ENCODE measurements at places on chromosomes 4 and X. TPM values are rescaled to one million over a fixed set of nuclear protein-coding genes. Genes with fewer than 3 reads are reported as not detected.
A peak's percentile ranks its signal among the peaks of the same experiment; 100 is the strongest.

LUZP4 gene
- not detected for total RNA-seq

TEX11 gene
- not detected for total RNA-seq

RAI2 gene
- 4.1 TPM for total RNA-seq

EMD gene
- total RNA-seq: 38.5 TPM

KANTR gene
- 6.7 TPM for total RNA-seq

- DNase-seq: no peak
These were observed 269.4 kb downstream of the DCTD start for GRCh38 chr4:182647646-182648300.

DNA sequence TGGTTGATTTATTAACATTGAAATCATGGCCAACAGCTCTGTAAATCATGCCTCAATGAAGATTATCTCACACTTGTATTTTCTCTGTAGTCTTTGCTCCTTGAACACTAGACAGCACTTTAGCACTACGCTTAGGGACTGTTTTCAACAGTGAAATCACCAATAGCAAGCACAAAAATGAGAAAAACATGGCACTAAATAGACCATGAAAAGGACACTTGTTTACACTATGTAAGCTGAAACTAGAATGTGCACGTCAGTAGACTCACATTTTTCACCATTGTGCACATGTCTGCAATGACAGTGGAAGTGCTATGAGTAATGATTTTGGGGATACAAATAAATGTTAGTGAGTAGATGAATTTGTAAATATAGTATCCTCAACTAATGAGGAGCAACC is 3.1 kb downstream of the BMP2K start:
- peak; percentile 21 for DNase-seq

DNA sequence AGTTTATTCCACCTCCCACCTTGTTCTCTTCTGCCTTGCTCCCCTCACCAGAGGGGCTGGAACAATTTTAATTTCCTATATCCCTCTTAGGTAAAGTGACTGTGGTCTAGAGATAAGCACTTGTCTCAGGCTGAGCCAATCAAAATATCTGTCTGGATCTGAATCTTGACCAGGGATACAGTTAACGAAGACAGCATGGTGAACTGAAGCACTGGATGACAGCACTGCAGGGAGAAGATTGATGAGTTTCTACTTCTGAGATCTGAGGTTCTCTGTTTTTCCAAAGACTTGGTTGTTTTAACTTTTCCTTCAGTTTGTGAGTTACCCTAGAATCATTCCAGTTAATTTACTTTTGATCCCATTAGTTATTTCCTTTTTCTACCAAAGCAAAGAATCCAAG is 13.2 kb downstream of the GNPDA2 start:
- no peak for DNase-seq

DNA sequence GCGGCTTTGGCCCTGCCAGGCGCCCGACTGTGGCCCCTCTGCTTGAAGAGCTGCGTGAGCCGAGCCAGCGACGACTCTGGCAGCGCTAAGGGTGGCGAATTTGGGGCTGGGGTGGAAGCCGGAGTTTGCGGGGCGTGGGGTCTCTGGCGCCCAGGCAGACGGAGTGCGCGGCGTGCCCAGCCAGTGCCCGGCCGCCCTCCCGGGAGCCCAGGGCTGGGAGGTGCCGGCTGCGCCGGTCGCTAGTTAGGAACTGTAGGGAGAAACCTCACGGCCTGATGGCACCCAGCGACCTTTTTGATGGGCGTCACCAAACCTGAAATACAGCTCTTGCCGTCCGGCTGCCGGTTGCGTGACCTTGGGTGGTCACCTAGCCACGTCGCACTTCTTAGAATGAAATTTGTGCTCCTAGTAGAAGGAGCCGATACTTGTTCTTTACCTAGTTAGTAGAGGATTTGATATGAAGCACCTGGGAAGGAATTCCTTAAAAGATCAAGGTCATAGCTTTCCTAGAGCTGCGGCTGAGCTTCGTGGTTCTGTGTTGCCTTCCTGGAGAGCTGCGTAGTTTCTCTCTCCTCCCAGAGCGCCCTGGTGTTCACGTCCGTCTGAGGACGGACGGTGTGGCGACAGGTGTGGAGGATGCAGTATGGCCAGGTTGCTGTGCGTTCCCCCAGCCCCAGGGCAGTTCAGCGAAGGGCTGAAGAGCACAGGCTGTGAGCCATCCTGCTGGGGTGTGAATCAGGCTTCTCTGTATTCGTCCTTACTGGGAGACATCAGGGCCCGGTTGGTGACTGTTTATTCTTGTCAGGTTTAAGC is 680 bp downstream of the MAEA start:
- peak; percentile 64 for DNase-seq

DNA sequence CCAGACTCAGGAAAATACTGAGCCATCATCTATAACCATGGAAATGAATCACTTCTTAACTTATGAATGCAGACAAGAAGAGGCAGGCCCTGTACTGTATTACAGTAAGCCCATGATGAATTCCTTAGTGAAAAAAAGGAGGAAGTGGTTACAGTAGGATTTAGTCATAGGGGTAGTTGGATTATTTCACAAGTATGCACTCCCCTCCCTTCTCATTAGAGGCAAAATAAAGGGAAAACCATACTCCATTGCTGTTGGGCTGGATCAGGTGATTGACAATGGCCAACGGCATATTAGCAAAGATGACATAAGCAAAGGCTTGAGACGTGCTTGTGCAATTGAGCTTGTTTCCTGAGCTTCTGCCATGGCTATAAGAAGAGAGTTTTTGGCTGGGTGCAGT is 181.1 kb upstream of the PRPS2 start:
- no peak for DNase-seq

GRCh38 chr4:173509036-173510001 is 20.7 kb downstream of the HAND2 start:
- peak; percentile 89 for DNase-seq

GRCh38 chr4:70337886-70338420 is 3.2 kb downstream of the CABS1 start:
- DNase-seq: no peak

GRCh38 chr4:96164814-96165351 is 325.0 kb downstream of the PDHA2 start:
- no peak for DNase-seq

- DNase-seq: peak; percentile 75
These were observed 9.4 kb downstream of the UVSSA start for GRCh38 chr4:1356181-1356998.

DNA sequence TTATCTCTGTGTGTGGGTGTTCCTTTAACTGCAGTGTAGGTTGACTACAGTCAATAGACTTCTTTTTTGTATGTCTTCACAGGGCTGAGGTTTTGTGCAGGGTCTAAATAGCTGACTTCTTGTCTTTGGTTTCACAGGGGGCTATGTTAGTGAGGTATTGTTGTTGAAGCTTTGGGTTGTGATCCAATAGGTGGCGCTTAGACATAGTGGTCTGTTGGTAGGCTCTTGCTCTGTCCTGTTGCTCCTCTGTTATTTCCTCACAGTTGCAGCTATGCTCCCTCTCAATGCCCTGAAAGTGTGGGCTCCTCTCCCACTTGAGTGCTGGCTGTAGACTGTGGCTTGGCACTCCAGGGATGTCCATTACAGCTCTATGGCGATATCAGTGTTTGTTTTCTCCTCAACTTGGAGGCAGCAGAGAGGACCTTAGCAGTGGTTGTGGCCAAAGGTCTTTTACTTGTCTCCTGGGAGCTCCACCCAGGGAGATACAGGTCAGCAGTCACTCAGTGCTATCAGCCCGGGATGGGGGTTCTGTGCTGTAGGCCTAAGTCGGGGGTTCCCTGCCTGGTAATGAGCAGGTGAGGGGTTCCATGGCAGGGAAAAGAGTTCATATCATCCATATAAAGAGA is 14.0 kb downstream of the POF1B start:
- no peak for DNase-seq

DNA sequence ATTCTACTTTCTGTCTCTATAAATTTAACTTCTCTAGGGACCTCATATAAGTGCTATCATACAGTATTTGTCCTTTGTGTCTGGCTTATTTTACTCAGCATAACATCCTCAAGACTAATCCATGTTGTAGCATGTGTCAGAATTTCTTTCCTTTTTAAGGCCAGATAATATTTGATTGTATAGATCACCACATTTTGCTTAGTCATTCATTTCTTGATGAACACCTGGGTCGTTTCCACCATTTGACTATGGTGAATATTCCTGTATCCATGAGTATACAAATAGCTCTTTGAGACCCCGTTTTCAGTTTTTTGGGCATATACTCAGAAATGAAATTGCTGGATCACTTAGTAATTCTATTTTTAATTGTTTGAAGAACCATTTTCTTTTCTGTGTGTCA is 12.0 kb downstream of the CNGA2 start:
- no peak for DNase-seq

- no peak for DNase-seq
These were observed 2757.5 kb downstream of the PCDH7 start for GRCh38 chr4:33477715-33478114.

DNA sequence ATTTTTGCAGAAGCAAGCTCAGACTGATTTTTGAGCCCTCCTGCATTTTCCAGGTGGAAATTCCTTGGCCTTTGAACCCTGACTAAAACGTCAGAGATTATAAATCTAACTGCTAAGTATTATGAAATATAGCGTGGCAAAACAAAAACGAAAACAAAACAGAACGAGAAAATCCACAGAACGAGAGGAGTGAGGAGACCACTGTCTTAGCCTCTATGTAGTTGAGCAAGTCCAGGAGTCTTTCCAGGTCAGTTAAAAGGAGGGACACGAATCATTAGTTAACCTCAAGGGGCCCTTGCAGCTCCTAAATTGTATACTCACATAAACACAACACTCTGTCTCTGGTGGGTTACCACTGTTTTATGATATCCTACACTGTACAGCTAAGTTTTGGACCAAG is 80.2 kb downstream of the SYNPO2 start:
- DNase-seq: no peak

DNA sequence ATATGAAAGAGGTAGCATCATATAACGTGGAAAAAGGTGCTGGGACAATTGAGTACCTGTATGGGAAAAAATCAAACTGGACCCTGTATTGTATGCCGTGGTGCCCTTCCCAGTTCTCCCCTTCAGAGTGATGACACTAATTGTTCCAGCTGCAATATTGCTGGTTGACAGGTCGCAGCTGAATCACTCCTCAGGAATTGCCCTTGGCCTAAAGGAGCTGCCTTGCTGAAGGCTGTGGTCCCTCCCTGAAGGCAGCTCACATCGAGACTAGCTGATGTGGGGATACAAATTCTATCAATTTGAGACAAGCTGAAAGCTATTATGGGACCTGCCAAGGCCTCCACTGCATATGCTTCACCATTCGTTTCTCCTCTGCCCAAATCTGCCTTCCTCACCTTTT is 39.3 kb upstream of the CXCL8 start:
- no peak for DNase-seq

GRCh38 chrX:88977835-88978234 is 230.8 kb downstream of the CPXCR1 start:
- DNase-seq: no peak

DNA sequence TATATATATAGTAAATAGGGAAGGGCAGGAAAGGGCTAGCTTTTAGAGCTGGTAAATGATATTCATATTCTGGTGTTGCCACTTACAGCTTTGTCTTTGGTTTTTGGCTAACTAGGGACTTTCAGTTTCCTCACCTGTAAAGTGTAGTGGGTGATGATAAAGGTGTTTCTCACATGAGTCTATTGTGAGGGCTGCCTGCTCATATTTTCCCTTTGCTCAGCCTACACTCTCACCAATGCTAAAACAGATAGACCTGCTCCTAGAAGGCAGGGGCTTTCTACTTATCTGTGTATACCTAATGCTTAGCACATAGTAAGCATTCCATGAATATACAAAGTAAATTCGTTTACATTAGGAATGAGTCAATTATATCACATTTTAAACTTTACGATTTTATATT is 137.2 kb upstream of the HS3ST1 start:
- DNase-seq: no peak

GRCh38 chr4:123806056-123806455 is 409.5 kb downstream of the SPRY1 start:
- DNase-seq: no peak

DNA sequence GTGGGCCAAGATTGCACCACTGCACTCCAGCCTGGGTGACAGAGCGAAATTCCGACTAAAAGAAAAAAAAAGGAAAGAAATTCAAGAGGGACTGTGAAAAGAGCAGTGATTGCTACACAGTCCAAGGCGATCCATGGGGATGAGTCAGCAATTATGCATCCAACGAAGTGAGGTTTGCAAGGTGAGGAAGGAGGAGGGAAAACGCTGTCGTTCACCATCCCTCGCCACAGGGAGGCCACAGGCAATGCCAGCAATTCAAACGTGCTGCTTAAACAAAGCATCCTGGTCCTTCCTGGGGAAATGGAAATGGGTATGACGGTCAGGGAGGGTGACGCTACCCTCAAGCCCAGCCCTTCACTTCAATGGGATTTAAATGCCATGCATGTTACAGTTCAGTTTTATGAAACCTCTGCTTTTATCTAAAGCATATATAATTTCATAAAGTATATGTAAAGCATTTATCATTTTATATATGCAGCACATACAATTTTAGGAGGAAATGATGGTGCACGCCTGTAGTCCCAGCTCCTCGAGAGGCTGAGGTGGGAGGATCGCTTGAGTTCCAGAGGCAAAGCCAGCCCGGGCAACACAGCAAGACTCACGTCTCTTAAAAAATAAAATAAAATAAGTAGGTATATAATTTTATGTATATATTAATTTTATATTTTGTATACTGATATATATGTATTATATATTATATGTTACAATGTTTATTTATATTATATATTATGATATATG is 108.7 kb downstream of the DHRSX start:
- no peak for DNase-seq

DNA sequence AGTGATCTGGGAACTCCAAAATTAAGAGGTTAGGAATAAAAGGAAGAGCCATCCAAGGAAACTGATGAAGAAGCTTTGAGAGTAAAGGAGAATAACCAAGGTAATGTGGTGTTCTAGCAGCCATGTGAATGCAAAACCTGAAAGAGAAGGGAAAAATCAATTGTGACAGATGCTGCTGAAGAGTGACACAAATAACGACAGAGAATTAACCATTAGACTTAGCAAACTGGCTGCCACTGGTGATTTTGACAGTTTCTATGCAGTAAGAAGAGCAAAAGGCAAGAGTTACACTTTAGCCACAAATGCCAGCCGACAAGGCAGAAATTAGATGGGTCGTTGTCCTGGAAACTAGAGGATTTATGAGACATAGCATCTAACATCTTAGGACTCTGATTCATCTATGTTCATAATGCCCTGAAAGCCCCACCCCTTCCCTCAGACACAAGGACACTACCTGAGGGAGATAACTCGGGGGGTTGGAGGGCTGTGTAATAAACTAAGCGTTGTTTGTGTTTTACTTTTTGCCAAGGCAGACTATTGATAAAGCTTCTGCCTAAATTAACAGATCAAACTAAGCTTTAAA is 13.0 kb upstream of the TMEM144 start:
- no peak for DNase-seq

GRCh38 chr4:4606321-4606720 is 64.5 kb upstream of the STX18 start:
- DNase-seq: no peak

DNA sequence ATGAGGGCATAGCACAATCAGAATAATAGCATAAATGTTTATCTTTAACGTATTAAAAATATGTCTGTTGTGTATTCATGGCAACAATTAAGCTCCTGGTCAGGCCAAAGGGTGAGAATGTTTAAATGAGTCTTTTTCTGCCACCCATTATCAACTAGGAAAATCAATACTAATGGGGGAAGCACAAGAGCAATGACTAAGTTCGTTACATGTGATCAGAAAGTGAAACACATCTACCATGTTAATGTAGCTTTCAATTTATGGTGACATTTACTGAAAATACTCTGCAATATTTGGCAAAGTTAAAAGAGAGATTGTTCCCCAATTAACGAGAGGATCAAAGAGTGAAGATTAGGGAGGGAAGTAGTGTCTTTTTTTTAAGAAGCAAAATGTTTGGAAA is 143.7 kb downstream of the NAA11 start:
- no peak for DNase-seq

All from stomach (tissue), 19 donors.